Naive thymus-derived CD8-positive, alpha-beta T cell (primary cell): ENCODE measurements at places on chromosomes 7 and 10.

DNA sequence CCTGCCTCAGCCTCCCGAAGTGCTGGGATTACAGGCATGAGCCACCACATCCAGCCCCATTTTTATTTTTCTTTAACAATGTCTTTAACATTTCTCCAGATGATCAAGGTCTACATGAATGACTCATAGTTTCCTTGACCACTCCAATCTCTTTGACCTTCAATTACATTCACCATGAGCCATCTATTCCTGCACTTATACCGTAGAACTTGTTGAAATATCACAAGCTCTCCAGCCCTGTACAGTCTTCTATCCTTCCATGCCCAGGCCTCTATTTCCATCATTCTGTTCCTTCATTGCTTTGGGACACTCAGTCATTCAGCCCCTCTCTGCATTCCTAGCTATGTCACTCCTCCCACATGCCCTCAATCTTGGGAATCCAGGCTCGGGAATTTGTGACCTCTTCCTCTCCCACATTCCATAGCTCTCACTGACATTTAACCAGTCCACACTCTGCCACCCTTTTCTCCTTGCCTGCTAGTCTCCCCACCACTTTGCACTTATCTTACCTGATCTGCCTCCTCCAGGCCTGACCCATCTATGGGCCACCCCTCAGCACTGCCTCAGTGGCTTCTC lies 151.8 kb upstream of the STK17A start:
- H3K27ac ChIP-seq, result no peak overlapping the region
- H3K4me1 ChIP-seq, result no peaks in the 10 kb centered on the region
- H3K4me3 ChIP-seq, result no peak overlapping the region
- H3K27me3 ChIP-seq, result peaks cover 7% of the 10 kb centered on the region

DNA sequence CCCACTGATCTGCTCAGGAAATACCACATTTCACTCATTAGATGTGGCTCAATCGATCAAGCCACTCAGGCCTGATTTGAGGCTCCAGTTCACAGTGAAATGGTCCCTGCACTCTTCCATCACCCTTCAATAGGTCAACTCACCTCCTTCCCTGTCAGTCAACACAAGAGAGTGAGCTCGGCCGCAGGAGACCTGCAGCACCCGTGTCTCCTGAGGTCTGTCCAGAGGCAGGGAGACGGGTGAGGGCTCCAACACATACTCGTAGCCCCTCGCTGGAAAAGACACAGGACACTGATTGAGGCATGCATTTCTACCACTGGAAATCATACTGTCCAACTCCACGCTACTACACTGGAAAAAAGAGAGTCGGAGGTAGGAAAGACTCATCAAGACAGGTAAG lies 7.1 kb downstream of the RCC1L start:
- H3K4me1 ChIP-seq, result peaks cover 4% of the 10 kb centered on the region
- H3K27ac ChIP-seq, result no peak overlapping the region
- H3K4me3 ChIP-seq, result no peak overlapping the region
- H3K27me3 ChIP-seq, result no peaks in the 10 kb centered on the region
- no peak for DNase-seq
- peaks cover 6% of the 10 kb centered on the region for H3K36me3 ChIP-seq

GRCh38 chr10:43057231-43057711 lies 19.6 kb upstream of the RET start:
- no peaks in the 10 kb centered on the region for H3K36me3 ChIP-seq
- H3K4me3 ChIP-seq, result no peak overlapping the region
- peak overlapping the region; percentile 12 for H3K27ac ChIP-seq

GRCh38 chr10:31319602-31320549 lies 860 bp downstream of the ZEB1 start:
- peak overlapping the region; percentile 99 for H3K27ac ChIP-seq
- no peaks in the 10 kb centered on the region for H3K36me3 ChIP-seq
- H3K4me3 ChIP-seq, result peak overlapping the region; percentile 97

GRCh38 chr10:101778781-101779543 lies 3.0 kb upstream of the FGF8 start:
- H3K36me3 ChIP-seq, result no peaks in the 10 kb centered on the region
- no peak for DNase-seq
- peak overlapping the region; percentile 31 for H3K27ac ChIP-seq
- H3K27me3 ChIP-seq, result peaks cover 22% of the 10 kb centered on the region
- peaks cover 53% of the 10 kb centered on the region for H3K4me1 ChIP-seq
- peak overlapping the region; percentile 87 for H3K4me3 ChIP-seq

- H3K36me3 ChIP-seq, result no peaks in the 10 kb centered on the region
- H3K4me1 ChIP-seq, result no peaks in the 10 kb centered on the region
- H3K27ac ChIP-seq, result no peak overlapping the region
- peaks cover 2% of the 10 kb centered on the region for H3K27me3 ChIP-seq
These were observed 138.1 kb downstream of the RELN start for GRCh38 chr7:103851357-103851756.

GRCh38 chr10:132869621-132870020 lies 72.7 kb downstream of the CFAP46 start:
- H3K36me3 ChIP-seq, result no peaks in the 10 kb centered on the region
- H3K27me3 ChIP-seq, result peaks cover 29% of the 10 kb centered on the region
- peaks cover 2% of the 10 kb centered on the region for H3K4me1 ChIP-seq
- no peak overlapping the region for H3K4me3 ChIP-seq
- DNase-seq, result no peak

DNA sequence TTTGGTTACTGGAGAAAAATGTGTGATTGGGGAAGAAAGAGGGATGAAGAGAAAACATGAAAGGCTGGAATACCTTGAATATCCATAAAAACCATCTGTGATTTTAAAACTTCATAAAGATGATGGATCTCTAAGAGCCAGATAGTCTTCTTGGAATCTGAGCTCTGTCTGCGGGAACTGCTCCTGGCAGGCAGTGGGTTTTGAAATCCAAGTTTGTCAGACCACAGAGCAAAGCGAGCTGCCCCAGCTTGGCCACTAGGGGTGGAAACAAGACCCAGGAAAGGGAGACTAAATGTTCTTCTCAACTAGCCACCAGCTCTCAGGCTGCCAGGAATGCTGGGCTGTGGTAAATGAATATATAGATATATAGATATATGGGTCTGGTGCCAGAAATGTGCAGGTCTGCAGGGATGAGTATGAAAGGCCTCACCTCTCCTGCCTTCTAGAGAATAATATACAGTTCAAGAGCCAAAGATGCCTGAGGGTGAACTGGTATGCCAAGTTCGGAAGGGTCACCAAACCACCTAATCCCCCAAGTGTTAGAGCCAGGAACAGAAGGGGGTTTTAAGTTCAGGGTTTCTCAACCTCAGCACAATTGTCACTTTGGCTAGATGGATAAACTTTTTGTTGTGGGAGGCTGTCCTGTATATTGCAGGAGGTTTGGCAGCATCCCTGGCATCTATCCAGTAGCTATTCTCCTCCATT lies 208.8 kb downstream of the KCNMA1 start:
- H3K4me3 ChIP-seq, result no peak overlapping the region
- no peak for DNase-seq
- H3K27me3 ChIP-seq, result peaks cover 5% of the 10 kb centered on the region
- no peaks in the 10 kb centered on the region for H3K4me1 ChIP-seq
- H3K36me3 ChIP-seq, result no peaks in the 10 kb centered on the region
- H3K27ac ChIP-seq, result no peak overlapping the region

- no peaks in the 10 kb centered on the region for H3K36me3 ChIP-seq
- H3K4me3 ChIP-seq, result peak overlapping the region; percentile 75
- H3K27ac ChIP-seq, result peak overlapping the region; percentile 74
- peaks cover 11% of the 10 kb centered on the region for H3K4me1 ChIP-seq
- no peak for DNase-seq
- no peaks in the 10 kb centered on the region for H3K27me3 ChIP-seq
These were observed 474 bp upstream of the NSMCE4A start for GRCh38 chr10:121975295-121976086.
